ENCODE measurements at places on chromosomes 12 and 14.

DNA sequence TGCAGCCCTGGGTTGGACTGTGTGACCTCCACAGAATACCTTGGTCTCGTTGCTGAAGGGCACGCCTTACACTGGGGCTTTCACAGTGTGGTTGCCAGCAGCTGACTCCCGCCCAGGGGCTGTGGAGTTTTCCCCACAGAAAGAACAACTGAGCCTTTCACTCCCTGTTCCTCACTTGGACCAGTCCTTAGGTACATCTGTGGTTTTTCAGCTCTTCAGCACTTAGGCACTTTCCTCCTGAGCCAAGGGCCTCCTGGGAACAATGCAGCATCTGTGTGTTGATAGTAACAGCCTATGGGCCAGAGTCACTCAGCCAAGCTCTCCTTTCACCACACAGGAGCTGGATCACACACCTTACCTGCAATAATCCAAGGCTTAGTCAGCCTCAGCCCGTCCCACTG lies 25.0 kb downstream of the ERP27 start:
- no peak for DNase-seq

GRCh38 chr12:69007855-69008351 lies 74.9 kb upstream of the CPM start:
- DNase-seq: peak; percentile 73

DNA sequence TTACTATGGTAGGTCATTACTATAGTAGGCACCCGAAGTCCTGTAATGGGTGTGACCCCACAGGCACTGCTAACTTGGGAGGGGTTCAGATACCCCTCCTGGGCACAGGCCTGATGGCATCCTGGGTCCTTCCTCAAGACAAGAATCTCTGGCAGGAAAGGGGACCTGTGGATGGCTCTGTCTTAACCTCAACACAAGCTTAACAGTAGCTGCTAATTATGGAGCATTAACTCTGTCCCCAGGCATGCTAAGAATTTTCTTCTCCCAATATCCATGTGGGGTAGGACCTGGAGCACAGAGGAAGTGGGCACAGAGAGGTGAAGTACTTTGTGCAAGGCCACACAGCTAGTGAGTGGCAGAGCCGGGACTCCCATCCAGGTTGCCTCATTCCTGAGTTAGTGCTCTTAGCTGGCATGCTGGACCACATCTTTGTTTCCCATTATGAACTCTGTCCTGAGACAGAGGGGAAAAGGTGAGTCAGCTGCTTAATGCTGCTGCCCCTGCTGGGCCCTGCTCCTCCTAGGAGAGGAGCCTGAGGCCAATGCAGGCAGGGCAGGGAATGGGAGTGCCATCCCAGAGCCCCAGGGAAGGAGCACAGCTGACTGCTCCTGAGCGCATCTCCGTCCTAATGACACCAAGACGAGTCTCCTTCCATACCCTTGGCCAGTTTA lies 32.1 kb downstream of the GALNT16 start:
- DNase-seq: no peak

GRCh38 chr14:64993266-64993930 lies 6.7 kb downstream of the FNTB start:
- no peak for DNase-seq

GRCh38 chr12:8970432-8970831 lies 18.9 kb upstream of the KLRG1 start:
- no peak for DNase-seq

DNA sequence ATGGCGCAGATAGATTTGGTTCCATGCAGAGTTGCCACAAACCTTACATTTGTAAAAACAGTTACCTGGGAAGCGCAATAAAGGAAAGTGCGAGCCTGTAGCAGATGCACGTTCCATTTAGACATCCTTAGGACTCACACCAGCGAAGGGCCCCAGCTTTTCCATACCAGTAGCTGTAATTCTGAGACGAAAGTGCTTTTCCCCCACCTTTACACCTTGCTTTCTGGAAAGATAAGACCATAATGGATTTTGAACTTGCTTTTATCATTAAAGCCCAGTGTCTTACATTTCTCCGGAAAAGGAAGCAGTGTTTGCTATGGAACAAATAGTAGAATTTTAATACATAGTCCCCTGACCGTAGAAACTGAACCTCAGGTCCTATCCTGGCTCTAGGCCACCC lies 616 bp upstream of the CCDC77 start:
- DNase-seq: no peak

DNA sequence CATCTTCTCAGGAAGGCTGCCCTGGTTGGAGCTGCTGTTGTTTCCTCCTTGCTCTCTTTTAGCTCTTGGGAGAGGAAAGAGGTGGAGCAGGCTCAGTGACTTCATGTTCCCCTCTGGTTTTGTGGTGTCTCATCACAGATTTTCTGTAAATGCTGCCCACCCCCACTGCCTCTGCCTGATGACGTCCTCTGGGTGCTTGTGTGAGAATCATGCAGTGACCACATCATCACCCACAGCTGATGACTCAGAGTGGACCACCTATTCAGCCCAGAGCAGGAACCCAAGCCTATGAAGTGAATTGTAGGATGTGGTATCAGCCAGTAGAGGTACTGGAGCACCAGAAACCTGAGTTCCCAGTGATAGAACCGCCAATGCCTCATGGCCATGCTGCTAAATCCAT lies at the start of gene GZMB:
GZMB (minus strand) TSS at position 33 of the 400 bp plus-strand sequence; CDS start at position 3, 30 bp downstream.
- no peak for DNase-seq

DNA sequence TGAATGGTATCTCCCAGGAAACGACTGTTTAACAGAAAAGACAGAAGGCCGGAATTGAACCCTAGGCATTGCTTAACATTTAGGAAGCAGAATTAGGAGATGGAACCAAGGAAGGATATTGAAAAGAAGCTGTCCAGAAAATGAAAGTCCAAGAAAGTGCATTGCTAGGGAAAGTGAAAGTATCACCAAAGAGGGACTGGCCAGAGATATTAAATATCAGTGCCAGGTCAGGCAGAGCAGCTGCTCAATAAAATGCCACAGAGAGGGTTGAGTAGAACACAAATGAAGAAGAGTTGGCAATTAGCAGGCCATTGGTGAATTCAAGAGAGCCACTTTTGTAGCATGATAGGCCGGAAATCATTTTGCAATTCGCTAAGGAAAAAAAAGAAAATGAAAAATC lies 101.6 kb downstream of the CFAP54 start:
- DNase-seq: no peak

DNA sequence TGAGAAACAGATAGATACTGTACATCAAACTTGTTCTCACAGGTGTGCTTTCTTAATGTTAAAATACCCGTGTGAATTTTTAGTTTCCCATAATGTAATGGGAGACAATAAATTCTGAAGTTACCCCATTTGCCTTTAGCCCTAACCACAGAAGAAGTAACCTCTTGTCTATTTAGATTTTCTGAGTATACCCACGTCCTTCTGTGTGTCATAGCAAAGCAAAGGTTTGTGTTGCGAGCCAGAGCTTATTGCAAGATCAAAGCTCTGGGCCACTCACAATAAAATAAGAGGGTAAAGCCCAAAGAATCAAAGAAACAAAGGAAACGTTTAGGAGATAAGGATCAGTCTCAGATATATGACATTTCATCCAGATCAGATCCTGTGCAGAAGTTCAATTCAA lies 73.9 kb downstream of the BMP4 start:
- DNase-seq: no peak

DNA sequence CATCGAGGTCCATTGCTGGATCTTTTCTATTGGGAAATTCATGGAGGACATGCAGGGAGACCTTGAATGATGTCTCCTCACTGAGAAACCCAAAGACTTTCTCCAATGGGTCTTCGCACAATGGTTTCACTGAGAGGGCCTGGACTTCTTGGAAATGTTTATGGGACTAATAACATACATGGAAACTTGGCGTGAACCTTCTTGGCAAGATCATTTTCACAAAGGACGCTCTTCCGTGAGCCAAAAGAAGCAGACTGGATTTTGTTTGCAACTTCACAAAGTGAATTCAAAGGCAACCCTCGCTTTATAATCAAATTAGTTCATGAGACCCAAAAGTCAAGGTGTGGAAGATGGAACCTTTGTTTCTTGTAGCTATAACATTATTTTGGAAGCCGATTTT lies 154.4 kb downstream of the TMEM132C start:
- DNase-seq: no peak

DNA sequence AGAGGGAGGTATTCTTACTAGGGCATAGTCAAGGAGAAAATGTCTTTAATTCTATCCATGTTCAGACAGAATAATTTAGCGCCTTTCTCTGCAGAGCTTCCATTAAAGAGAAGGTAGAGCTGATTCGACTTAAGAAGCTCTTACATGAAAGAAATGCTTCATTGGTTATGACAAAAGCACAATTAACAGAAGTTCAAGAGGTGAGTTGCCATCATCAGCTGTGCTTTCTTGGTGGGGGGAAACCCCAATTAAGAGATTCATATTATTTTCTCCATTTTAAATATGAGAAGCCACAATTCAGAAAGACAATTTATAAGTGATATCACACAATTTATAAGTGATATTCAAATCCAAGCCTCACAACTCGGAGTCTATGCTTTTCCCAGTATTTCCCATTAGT lies 27.8 kb downstream of the RPGRIP1 start:
- DNase-seq: no peak

DNA sequence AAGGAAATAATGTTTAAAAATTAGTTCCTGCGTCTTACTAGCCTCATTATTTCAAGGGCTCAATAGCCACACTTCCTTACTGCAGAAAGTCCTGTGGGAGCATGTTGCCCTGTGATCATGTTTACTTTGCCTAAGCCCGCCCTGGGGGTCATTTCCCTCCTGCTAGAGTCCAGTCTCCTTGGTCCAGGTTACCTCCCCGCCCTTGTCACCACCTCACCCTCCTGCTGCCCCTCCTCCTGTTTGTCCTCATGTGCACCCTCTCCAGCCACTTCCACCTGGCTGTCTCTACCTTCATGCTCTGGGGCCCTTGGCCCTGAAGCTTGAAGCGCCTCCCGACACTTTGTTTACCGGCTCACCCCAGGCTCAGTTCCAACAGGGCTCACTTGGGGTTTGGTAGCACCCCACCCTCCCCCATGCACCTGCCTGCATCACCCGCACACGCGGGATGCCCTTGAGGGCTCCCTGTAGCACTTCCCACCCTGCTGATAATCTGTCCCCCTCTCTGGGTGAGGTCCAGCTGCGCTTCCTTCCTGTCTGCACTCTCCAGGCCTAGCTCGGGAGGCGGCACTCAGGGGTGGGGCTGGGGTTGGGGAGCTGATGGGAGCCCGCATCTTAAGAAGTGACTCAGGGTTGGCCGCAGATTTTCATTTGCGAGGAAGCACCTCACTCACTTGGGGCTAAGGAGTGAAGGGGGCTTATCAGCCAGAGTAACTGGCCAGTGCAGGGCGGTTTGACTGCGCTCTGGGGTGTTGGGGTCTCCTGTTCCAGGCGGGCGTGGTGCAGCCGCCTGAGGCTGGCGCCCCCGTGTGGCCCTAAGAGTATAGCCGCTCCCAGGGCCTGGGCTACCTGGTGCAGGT lies 40.1 kb downstream of the SMIM41 start:
- DNase-seq: peak; percentile 82

- DNase-seq: no peak
Observed at GRCh38 chr12:59040043-59040442, 119.7 kb upstream of the LRIG3 start.

- no peak for DNase-seq
Observed at GRCh38 chr14:75987201-75987970, 1.8 kb downstream of the IFT43 start.

- no peak for DNase-seq
Observed at GRCh38 chr12:3123729-3124128, 46.5 kb downstream of the TSPAN9 start.

DNA sequence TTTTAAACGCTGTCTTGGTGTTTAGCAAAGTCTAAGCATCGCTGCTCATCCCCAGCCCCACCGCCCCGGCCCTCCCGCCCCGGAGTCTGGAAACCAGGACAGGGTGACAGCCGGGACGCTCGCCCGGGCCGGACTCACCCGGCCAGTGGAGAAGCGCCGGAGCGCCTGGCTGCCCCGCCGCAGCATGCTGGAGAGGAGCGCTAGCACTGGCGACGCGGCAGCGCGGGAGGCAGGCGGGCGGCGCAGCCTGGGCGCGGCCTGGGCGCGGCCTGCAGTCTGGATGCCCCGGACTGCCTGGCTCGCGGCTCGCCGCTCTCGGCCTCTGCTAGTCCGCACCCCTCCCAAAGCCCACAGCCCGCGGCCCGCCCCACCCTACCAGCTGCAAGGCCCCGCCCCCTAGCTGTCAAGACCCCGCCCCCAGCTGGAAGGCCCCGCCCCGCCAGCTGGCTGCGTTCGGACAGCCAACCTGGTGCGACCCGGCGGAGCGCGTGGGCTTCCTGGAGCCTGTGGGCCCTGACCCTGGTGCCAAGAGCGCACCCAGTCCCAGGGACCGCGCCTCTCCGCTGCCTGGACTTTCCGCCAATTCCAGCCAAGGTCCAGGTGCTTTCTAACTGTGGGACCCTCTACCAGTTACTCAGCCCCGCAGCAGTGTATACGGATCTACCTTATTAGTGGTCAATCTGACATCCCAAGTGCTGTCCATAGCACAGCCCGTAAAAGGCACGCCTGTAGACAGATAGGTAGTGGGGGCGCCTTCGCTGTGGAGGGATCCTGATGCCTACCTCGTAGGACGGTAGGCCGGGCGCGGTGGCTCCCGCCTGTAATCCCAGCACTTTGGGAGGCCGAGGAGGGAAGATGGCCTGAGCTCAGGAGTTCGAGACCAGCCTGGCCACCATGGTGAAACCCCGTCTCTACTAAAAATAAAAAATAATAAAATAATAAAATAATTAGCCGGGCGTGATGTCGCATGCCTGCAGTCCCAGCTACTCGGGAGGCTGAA lies at the start of gene ALDH1L2:
ALDH1L2 (minus strand) TSS at position 208 of the 1,000 bp plus-strand sequence; CDS start at position 186, 22 bp downstream.
- peak; percentile 33 for DNase-seq

DNA sequence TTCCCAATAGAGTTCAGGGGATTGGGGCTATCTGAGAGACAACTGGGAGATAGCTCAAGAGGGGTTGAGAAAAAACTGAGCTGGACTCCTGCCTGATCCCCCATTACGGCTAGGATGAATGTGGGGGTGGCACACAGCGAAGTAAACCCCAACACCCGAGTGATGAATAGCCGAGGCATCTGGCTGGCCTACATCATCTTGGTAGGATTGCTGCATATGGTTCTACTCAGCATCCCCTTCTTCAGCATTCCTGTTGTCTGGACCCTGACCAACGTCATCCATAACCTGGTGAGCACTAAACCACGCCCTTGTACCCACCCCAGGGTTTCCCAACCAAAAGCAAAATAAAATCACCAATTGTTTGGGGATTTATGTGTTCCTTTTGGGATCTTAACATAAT lies 1.0 kb downstream of the ORMDL2 start:
- no peak for DNase-seq

GRCh38 chr14:34050606-34051005 lies 99.7 kb upstream of the EGLN3 start:
- no peak for DNase-seq
